Natural killer cell treated with Interleukin-12 subunit alpha and Interleukin-12 subunit beta and Interleukin-15 and Interleukin-18, amount 100 ng/mL, for 72 hours (primary cell): ENCODE measurements at places on chromosomes 3 and 15.

GRCh38 chr3:174215456-174215855 lies 643.7 kb upstream of the NAALADL2 start:
- DNase-seq = no peak

- DNase-seq = no peak
These were observed 114.3 kb downstream of the OXSM start for GRCh38 chr3:25904206-25904605.

DNA sequence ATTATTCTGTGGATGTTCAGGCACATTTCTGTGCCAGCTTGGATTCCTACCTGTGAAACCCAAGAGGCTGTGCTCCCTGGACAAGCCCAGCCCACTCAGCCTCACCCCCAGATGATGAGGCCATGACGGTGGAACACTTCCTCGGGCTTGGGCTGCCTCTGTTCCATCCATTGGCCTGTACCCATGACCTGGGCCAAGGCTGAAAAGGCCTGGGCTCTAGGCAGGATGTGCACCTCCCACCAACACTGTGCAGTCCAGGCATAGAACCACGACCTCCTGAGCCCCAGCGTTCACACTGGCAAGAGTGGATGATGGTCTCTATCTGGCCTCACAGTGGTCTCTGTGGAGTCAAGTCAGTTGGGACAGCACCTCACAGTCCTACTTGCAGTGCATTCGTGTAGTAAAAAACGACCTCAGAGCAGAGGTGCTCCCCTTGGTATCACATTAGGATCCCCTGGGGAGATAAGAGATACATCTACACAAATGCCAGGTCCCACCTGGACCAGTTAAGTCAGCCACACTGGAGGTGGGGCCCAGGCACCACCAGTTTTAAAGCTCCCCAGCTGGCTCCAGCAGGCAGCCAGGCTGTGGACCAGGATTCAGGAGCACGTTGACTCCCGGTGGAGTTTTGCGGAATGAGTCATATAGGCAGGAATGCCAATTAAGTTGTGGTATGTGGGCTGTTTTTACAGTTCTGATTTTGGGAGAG lies 39.0 kb upstream of the IGF1R start:
- no peak for DNase-seq

GRCh38 chr3:6965881-6966280 lies 105.0 kb downstream of the GRM7 start:
- no peak for DNase-seq

- no peak for DNase-seq
These were observed 139.1 kb downstream of the SRGAP3 start for GRCh38 chr3:9110316-9110715.

DNA sequence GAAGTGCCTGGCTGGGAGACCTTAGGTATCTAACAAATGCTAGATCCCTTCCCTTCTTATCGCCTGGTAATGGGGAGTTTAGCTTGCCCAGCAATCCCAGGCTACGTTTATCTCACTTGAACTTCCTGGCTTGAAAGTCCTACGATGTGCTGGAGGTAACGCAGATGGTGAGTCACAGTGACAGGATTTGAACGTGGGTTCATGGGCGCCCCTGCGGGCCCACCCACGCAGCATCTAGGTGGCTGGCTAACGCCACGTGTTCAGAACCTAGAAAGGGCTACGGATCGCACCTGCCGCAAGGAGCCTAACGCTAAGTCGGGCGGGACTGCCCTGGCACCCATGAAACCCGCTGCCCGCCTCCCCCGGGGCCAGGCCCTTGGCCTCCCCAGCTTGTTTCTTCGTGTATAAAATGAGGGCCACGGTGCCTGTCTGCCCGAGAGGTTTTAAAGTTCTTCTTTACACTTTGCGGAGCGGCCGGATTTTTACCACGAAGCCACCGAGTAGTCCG lies 600 bp upstream of the USP3 start:
- DNase-seq = peak; percentile 93

DNA sequence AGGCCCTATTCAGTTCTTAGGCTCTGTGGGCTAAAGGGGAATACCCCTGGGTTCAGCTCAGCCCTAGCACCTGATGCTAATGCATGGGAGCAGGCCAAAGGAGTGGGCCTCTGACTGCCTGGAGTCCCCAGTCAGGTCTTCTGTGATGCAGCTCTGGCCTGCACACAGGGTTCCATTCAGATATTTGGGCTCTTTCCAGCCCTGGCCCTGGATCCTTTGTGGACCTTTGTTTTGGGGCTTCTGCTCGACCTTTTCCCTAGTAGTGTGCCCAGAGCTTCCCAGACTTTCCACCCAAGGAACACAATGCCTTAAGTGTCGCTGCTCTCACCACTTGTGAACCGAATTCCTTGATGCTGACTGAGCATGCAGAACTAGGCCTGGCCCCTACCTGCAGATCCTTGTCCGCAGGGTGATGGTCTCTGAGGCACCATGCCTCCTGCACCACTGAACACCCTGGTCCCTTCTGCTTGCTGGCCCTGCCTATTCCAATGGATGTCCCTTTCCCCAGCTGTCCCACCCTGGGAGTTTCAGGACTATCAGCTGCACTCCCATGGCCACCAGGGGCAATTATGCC lies 5.1 kb downstream of the SEC13 start:
- peak; percentile 16 for DNase-seq

DNA sequence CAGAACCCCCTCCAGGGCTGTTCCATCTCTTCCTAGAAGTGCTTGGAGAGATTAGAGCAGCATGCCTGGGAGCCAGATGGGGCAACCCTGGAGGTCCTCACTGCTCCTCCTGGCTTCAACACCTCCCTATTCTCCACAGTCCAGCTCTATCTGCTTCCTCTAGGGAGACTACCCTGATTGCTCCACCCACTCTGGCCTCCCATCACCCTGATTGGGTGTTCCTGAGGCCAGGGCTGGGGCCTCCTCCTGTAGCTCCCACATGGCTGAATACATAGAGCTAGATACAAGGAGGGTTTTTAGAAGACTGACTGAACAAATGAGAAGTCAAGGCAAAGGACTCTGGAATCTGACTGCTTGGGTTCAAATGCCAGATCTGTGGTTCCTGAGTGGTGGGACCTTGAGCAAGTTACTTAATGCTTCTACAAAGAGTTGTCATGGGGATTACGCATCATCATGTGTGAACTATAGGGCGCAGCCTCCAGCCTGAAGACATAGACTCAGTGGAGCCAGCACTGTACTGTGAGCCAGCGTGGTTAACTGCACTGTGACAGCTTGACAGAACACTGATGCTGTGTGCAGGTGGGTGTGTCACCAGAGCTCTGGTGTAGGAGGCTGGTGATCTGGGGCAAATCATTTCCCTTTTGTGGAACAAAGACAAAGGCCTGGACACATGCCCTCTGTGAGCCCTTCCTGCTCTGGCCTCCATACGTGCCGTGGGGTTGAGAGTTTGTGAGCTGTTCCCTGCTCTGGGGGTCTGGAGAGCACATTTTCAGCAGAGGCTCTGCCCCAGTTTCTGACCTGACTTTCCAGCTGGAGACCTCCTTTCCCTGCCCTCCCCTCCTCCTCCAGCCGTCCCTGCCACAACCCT lies 74.8 kb downstream of the SCN5A start:
- no peak for DNase-seq

- DNase-seq = no peak
These were observed 460.9 kb upstream of the ADAMTS9 start for GRCh38 chr3:65148687-65149086.

GRCh38 chr3:66661628-66662027 lies 160.8 kb upstream of the LRIG1 start:
- no peak for DNase-seq

- DNase-seq = no peak
These were observed 195.4 kb downstream of the ATP8B4 start for GRCh38 chr15:49923671-49924070.

DNA sequence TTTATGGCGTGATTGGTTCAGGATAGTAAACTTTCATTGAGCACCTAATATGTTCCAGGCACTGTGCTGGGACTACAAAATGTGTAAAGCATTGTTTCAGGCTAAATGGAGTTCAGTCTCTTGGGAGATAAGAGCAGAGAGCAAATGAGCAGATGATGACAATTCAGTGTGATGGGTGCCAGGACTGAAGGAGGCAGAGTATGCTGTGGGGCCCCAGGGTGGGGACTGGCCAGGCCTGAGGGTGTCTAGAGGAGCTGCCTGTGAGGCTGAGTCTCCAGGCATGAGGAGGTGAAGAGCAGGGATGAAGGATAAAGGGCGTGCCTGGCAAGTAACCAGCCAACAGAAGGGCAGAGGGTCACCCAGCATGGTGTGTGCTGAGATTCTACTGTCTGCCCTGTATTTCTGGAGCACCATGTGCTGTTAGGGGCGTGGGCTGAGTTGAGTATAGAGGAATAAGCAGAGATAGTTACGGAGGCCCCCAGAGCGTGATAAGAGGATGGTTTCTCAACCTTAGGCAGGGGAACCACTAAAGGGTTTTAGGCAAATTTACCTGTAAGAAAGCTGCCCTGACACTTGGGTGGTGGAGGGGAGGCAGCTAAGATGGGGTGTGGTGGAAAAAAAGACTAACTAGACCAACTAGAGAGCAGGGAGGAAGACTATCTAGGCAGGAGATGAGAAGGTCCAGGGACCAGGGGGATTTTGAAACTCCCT lies 38.5 kb downstream of the EPHB1 start:
- no peak for DNase-seq

DNA sequence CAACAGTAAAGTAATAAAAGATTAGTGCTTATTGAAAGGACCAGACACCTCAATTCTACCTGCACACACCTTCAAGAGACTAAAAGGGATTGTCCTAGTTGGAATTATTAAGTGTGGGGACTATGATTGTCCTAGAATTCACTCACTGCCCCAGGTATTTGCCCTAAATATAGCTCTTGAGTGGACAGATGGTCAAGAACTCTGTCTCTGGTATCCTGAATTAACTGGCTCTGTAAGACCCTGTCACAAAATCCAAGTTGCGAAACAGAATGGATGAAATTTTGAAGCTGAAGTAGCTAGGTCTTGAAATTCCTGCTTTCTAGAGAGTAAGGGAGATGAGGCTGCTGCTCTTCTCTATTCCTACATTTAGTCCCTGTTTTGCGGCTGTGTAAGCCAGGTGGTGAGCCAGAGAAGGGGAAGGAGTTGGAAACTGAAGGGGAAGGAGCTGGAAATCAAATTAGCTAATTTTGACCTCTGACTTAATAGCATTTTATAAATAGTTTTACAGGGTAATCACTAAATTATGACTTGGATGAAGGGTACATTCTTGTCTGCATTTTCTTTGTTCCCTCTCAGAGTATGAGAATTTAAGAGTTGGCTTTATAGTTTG lies 34.5 kb downstream of the KBTBD12 start:
- no peak for DNase-seq

GRCh38 chr3:155859859-155860258 lies 5.6 kb upstream of the SLC33A1 start:
- DNase-seq = no peak

DNA sequence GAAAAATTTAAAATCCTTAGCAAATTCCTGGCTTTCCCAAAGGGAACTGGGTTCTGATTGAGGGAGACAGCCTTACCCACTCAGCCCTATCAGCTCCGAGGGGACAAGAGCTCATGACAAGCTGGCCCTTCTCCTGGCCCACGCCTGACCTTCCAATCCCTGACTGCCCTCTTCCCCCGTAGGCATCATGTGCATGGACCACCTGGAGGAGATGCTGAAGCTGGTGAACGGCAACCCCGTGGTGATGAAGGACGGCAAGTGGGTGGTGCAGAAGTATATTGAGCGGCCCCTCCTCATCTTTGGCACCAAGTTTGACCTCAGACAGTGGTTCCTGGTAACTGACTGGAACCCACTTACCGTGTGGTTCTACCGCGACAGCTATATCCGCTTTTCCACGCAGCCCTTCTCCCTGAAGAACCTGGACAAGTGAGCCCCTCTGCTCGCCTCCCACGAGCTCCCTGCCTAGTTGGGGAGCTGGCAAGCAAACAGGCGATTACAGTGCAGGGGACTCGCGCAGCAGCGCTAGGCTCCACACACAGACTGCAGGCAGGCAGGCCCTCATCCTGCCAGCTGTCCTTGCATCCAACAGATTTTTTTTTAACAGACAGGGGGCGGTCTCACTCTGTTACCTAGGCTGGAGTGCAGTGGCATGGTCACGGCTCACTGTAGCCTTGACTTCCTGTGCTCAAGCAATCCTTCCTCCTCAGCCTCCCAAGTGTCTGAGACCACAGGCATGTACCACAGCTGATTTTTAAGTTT lies 16.8 kb downstream of the RPUSD3 start:
- DNase-seq = no peak

DNA sequence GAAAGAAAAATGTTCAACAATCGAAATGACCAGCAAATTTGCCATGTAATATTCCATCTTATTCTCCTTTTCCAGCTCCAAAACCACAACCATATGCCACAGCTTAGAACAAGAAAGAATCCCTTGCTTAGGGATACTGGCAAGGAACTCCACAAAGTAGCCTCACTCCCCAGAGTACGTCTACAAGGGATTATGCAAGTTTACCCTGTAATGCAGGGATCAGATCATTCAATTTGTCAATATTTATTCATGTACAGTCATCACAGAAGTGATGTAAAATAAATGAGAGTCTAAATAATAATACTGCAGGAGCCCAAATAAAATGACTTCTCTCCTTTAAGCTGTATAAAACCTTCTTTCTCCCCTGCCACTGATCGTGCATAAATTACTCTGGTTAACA lies 23.5 kb upstream of the MYO1E start:
- no peak for DNase-seq

DNA sequence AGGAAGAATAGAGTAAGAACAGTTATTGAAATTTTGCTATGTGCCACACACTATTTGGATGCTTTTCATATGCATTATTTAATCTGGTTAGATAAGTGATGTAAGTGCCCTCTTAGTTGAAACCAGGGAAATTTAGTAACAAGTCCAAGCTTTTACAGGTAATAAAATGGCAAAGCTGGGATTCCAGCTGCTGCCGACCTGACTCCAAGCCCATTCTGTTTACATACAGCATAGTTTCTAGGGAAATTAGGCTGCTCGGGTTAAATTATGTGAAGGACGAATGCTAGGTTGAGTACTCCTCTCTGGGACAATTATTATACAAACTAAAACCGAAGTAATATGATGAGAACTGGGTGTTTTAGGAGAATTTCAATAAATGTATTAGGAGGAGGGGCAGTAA lies 38.7 kb upstream of the FAH start:
- DNase-seq = no peak

GRCh38 chr3:26280517-26280916 lies 342.1 kb upstream of the LRRC3B start:
- DNase-seq = no peak

GRCh38 chr15:38128341-38128781 lies 124.3 kb upstream of the SPRED1 start:
- no peak for DNase-seq

GRCh38 chr3:140186421-140186920 lies 251.5 kb downstream of the CLSTN2 start:
- no peak for DNase-seq

GRCh38 chr3:189838291-189838690 lies 207.1 kb downstream of the TP63 start:
- DNase-seq = no peak

GRCh38 chr3:11150256-11150655 lies 4.0 kb upstream of the HRH1 start:
- DNase-seq = no peak

- no peak for DNase-seq
These were observed 17.9 kb upstream of the IGDCC3 start for GRCh38 chr15:65395567-65396202.

DNA sequence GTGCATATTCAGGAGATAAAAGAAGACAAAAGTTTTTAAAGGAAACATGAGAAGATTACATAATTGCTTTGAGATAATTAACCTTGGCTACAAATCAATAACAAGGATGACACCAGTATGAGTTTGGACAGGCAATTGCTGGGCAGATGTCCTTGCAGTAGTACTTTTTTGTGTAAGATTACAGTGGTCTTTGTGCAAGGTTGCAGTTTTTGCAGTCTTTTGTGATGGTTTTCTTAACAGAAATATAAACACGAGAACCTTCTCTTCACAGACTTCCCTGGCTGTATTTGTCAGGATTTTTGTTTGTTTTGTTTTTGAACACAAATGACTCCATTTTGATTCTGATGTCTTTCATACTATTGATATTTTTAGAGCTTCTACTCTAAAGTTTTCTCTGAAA lies 128.3 kb upstream of the ALCAM start:
- no peak for DNase-seq
